ENCODE measurements at places on chromosomes 7 and 10.

DNA sequence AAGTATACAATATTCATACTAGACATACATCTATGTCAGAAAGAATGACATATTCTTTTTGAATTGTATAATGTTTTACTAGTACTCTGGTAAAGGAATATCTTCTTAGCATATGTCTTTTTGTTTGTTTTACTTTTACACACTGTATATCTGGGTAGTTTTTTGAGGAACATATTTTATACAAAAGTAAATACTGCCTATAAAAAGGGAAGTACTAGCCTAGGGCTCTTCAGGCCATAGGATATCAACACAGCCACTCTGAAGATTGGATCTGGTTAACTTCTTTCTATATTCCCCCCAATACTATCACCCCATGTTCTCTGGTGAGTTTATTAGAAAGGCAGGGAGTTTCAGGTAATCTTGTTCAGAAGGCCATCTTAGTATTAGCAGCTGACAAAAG lies 134.6 kb downstream of the ZNF438 start:
- DNase-seq: no peak

GRCh38 chr7:29764227-29764626 lies 42.1 kb upstream of the WIPF3 start:
- DNase-seq: no peak

DNA sequence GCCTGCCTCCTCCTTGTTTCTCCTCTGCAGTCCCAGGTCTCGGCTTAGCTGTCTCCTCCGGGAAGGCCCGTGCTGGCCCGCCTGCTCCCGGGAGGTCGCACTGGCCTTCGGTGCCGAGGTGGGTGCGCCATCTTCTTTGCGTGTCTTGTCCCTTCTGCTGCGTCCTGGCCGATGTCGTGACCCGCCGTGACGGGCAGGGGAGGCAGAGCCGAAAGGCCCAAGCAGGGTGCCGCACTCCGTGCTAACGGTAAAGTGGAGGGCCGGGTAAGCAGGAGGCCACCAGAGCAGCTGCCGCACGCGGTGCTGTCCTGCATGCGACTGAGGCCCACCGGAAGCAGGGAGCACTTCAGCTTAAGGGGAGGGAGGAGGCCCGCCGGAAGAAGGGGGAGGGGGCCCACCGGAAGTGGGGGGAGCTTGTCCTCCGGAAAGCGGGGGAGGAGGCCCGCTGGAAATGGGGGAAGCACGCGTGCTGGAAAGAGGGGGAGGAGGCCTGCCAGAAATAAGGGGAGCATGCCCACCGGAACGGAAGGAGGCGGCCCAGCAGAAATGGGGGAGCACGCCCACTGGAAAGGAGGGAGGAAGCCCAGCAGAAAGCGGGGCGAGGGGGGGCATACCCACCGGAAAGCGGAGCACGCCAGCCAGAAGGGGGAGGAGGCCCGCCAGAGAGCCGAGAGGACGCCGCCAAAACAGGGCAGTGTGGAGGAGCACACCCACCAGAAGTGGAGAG lies 71.4 kb downstream of the PROSER2 start:
- no peak for DNase-seq

- DNase-seq: no peak
These were observed 252.9 kb downstream of the THSD7A start for GRCh38 chr7:11579141-11579540.

- no peak for DNase-seq
These were observed 596.0 kb upstream of the TPK1 start for GRCh38 chr7:145431834-145432233.

- DNase-seq: no peak
These were observed at the start of gene NKX2-3 for GRCh38 chr10:99532687-99533495. NKX2-3 (plus strand) TSS chr10:99532942; CDS start chr10:99533132, 190 bp downstream.

DNA sequence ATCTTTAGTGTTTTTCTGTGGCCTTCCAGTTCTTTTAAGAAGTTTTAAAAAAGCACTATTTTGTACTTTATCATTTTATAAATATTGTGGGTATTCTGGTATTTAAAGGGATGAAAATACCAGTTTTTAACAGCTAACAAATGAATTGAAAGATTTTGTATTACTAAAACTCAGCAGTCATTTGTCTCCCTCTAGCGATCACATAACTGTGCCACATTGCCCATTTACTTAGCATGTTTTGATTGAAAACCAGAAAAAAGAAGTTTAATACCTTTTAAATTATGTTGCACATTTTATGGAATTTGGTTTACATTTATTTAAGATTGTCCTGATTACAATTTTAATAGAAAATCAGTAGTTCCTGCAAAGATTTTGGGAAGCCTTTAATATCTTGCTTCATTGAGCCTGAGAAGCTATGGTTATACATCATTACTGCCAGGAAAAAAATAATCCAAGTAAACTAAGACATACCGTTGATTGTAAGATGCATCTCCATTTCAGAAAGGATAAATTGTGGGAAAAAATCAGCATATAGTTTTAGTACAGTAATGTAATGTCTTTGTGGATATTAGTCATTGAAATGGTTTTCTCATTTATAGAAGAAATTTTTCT lies 34.9 kb downstream of the TAX1BP1 start:
- DNase-seq: peak; percentile 3

GRCh38 chr10:99279626-99280111 lies 44.0 kb upstream of the HPSE2 start:
- no peak for DNase-seq

- peak; percentile 14 for DNase-seq
These were observed 45.3 kb upstream of the EN2 start for GRCh38 chr7:155412416-155413253.

DNA sequence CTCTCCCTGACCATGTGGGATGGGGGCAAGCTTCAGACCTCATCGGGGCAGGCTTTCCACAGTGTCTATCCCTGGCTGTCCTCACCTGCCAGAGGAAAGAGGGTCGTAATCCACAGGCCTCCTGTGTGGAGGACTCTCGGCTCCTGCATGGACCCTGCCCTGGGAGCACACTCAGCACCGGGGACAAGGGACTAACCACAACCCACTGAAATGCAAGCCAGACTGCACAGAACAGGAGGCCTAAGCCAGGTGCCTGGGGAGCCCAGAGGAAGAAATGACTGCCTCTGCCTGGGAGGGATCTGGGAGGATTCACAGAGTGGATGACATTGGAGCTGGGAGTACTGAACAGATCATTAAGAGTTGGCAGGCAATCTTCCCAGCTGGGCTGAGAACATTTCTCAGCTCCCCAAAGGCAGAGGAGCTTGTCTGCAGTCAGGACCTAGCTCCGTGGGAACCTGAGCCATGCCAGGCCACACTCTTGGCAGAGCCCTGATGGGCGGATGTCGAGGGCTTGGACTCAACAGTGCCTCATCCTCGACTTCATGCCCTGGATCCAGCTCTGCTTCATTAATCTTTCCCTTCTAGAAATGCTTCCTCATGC lies 213.4 kb downstream of the USP6NL start:
- DNase-seq: no peak

GRCh38 chr10:7121154-7121797 lies 289.6 kb downstream of the SFMBT2 start:
- DNase-seq: peak; percentile 62
